ENCODE measurements at places on chromosomes 6 and 20. TPM values are rescaled to one million over a fixed set of nuclear protein-coding genes. Genes with fewer than 3 reads are reported as not detected.

WFDC10B gene
- total RNA-seq = not detected

SPATS1 gene
- total RNA-seq = not detected

- no peak for DNase-seq
Observed at GRCh38 chr6:107764684-107765460, 59.2 kb downstream of the SCML4 start.

DNA sequence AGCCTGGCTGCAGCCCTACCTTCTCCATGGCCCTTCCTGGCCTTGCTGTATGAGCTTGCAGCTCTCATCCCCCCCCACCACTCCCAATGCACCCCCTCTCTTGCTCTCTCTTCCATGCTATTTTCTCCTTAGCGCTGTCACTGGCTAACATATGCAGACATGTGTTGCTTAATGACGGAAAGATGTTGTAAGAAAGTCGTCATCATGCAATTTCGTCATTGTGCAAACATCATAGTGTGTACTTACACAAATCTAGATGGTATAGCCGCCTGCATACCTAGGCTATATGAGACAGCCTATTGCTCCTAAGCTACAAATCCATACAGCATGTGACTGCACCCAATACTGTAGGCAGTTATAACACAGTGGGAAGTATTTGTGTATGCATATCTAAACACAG, 27.0 kb downstream of the ANGPT4 start:
- DNase-seq = no peak

FAM83C gene
- not detected for total RNA-seq

FAM217A gene
- total RNA-seq = not detected

DNA sequence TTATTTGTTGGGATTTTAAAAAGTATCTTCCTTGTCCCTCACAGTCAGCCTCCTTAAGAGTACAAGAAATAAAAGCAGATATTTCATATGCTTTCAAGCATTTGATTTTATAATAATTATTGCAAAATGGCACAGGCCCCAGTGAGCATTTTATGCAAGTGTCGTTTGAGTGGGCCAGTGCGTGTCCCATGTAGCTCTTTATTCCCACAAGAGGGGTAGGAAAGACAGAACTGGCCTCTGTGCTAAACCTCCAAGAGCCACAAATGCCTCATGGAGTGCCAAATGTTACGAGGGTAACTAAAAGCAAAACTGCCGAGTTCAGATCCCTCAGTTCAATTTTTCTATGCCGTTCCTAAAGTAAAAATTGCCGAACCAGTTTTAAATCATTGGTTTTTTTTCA, 12.7 kb downstream of the GPLD1 start:
- no peak for DNase-seq

GRCh38 chr6:105036351-105036750, 79.4 kb downstream of the LIN28B start:
- DNase-seq = no peak

GMPR gene
- total RNA-seq = 16.4 TPM

MLN gene
- not detected for total RNA-seq

PTCRA gene
- not detected for total RNA-seq
